Stimulated activated CD4-positive, alpha-beta T cell treated with anti-CD3 and anti-CD28 coated beads, Interleukin-15, amount 100 ng/mL, for 1 hour (primary cell): ENCODE measurements at places on chromosomes 3 and 15.

GRCh38 chr3:174409086-174409743, 449.9 kb upstream of the NAALADL2 start:
- no peak for DNase-seq

DNA sequence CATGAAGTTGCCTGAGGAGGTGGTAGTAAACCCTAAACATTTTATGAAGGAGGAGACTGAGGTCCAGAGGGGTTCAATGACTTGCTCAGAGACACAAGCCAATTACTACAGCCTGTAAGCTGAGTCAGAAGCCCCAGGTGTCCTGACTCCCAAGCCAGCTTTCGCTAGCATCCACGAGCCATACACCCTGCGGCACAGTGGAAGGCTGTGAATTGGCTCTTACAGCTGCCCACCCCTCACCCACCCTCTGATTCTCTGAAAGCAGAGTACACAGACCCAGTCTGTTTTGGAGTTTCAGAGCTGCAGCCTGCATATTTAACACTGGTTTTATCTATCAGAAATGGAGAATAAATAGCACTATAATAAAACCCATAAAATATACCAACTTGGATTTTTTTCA, 253.4 kb downstream of the IGSF11 start:
- no peak for DNase-seq

GRCh38 chr15:25436707-25437106, 2.1 kb downstream of the UBE3A start:
- DNase-seq, result no peak

DNA sequence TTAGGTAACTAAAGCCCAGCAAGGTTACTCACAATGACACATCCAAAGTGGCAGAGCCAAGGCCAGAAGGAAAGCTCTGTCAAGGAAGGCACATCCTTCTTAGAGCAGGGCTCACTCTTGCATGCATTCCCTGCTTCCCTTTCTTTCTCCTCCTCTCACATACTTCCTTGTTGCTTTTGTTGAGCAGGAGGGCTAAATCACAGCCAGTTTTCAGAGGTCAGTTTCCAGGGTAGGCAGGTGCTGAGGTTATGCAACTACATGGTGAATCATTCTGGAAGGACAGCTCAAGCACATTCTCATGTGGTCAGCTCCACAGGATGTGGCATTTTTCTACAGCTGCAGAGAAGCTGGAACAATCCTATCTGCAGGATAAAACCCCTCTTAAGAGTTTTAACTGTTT, 275.6 kb downstream of the ZNF621 start:
- DNase-seq, result no peak

GRCh38 chr3:89565098-89565497, 457.7 kb downstream of the EPHA3 start:
- DNase-seq, result no peak
